ENCODE measurements at places on chromosomes 13 and 19.

DNA sequence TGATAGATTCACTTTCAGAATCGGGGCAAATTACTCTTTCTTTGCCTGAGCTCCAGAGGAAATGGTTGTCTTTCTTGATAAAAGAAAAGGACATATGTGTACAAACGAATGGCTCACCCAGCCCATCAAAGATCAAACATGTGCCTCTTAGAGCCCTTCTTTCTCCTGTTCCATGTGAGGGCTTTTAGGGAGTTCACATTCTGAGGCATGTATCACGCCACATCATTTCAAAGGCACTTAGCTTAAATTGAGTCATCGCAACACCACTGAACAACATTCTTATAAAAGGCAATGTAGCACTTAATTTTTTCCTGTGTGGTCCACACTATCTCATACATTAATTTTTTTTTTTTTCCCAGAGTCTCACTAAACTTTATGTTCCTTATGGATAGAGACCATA is 521.0 kb downstream of the SUCLA2 start:
- DNase-seq: no peak

DNA sequence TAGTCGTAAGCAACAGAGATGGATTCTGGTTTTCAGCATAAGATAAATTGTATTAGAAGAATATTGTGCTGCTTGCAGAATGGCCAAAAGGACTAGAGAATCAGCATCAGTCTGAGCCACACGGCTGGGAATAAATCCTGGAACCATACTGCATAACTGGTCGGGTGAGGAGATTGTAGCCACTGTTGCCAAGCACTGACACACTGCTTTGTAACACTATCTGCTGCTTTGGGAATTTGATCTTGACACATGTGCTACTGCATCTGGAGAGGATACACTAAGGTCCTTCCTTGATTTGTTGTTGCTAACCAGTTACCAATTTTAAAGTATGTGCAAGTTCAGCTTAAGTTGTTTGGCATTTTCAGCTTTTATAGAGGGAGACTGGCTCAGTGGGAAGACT is 1.9 kb downstream of the HNRNPA1L2 start:
- no peak for DNase-seq

GRCh38 chr13:41352935-41353840 is 42.1 kb downstream of the NAA16 start:
- peak; percentile 36 for DNase-seq

DNA sequence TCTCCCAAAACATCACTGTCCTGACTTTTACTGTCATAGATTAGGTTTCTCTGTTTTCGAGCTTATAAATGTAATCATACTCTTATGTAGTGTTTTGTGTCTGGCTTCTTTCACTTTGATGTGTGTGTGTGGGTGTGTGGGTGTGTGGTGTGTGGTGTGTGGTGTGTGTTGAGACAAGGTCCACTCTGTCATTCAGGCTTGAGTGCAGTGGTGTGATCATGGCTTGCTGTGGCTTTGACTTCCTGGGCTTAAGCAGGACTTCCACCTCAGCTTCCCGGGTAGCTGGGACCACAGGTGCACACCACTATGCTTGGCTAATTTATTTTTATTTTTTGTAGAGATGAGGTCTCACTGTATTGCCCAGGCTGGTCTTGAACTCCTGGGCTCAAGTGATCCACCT is 59.6 kb downstream of the PDS5B start:
- peak; percentile 83 for DNase-seq

- no peak for DNase-seq
Measured at GRCh38 chr19:46357846-46358583, 11.1 kb downstream of the PPP5C start.

DNA sequence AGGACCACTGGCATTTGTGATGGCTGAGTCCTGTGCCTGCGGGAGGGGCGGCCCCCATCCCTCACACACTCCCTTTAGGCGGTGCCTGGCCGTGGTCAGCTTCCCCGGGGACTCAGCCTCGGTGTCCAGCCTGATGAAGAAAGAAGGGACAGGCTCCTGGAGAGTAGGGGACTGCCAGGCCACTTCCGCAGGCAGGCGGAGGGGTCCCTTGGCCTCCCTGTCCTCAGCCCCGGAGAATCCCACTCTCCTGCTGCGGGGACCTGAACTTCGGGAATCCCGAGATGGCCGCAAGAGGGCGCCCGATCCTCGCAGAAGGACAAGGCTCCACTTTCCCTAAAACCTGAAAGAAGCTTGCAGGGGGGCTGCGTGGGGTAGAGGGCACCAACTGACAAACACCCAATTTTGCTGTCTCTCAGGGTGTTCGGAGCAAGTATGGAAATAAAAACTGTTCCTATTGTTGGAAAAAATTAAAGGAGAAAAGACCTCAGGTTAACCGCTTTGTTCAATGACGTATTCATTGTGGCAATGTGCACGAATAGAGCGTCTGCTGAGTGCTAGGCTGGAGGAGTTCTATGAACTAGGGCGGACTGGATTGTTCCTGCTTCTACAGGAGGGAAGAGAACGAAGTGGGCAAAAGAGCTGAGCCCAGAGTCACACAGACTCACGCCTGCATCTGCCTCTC is 297.3 kb downstream of the ZNF536 start:
- no peak for DNase-seq

GRCh38 chr13:88022431-88023208 is 351.4 kb downstream of the SLITRK5 start:
- DNase-seq: no peak

GRCh38 chr13:77507931-77508776 is 27.4 kb upstream of the SCEL start:
- no peak for DNase-seq

DNA sequence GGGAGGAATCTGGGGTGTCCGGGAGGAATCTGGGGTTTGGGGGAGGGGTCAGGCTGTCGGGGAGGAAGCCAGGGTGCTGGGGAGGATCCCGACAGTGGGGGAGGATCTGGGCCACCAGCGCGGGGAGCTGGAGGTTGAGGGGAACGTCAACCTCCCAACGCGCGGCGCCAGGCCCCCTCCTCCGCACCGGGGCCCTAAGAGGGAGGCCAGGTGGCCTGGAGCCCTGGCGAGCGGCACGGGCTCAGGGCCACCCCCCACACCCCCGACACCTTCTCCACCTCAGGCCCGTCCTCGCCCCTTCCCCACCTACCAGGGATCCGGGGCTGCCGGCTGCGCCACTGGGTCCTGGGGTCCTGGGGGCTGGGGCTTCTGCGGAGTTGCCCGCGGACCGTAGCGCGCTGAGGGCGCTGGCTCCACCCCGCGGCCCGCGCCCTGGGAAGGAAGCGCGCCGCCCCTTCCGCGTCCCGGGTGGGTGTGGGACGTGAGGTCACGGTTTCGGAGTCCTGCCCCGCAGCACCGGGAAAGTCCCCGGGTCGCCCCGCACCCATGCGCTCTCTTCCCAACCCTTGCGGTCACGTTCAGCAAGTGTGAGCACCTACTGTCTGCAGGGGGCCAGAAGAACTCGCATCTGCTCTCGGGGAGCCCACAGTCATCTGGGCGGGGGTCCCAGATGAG is at the start of gene TICAM1:
Gene TICAM1, minus strand, starts transcription at position 409 of the 675 bp plus-strand sequence. CDS start 13,335 bp downstream, outside the sequence.
- DNase-seq: peak; percentile 73

- no peak for DNase-seq
Measured at GRCh38 chr13:48318377-48318811, 14.8 kb downstream of the RB1 start.
